ENCODE measurements at places on chromosomes 6 and 20.

GRCh38 chr6:44039839-44040350 lies 87.4 kb downstream of the MRPL14 start:
- DNase-seq, result no peak

GRCh38 chr6:11275598-11275997 lies 43.1 kb upstream of the NEDD9 start:
- peak; percentile 33 for DNase-seq

DNA sequence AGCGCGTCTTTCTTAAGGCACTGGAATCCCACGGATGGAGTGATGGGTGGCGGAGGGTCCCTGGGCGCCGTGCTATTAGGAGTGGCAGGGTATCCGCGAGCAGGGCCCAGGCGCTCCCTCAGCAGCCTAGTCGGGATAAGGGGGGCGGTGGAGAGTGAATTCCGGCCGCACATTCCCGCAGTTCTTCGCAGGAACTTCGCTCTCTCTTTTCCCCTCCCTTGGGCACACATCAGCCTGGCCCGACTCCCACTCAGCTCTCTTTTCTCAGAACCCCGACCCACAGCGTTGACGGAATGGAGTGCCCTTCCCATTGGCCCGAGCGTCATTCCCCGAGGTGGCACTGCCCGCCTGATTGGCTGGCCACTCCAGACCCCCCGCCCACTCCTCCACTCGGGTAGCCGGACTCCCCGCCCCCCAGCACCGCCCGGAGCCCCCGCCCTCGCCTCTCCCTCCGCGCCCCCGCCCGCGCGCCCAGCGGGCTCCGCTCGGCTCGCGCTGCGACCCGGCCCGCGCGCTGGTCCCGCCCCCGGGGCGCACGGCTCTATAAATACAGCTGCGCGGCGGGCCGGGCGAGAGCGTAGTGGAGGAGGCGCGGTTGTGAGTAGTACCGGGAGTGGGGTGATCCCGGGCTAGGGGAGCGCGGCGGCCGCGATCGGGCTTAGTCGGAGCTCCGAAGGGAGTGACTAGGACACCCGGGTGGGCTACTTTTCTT lies at the start of gene ID4:
Gene ID4, plus strand, starts transcription at position 572 of the 712 bp plus-strand sequence. CDS start 385 bp downstream, outside the sequence.
- no peak for DNase-seq

- no peak for DNase-seq
These were observed 35.0 kb upstream of the DSE start for GRCh38 chr6:116335612-116336215.

DNA sequence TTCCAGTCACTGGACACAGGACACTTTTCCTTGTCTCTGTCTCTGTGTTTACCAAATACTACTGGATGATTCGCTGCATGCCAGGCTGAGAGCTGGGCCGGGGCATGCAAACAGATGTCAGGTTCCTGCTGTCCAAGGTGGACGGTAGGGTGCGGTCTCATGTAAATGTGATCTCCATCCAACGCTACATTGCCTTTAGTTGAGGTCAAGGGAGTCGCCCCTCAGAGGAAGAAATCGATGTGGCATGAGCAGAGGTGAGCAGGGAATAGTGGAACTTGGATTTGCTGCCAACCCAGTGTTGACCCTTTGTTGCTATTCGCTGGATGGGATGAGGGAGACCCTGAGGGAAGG lies 9.8 kb upstream of the TOX2 start:
- DNase-seq, result no peak

- DNase-seq, result no peak
These were observed 256.8 kb downstream of the PHACTR1 start for GRCh38 chr6:12973386-12973785.

- no peak for DNase-seq
These were observed 70.3 kb downstream of the FAM83B start for GRCh38 chr6:54916858-54917257.

DNA sequence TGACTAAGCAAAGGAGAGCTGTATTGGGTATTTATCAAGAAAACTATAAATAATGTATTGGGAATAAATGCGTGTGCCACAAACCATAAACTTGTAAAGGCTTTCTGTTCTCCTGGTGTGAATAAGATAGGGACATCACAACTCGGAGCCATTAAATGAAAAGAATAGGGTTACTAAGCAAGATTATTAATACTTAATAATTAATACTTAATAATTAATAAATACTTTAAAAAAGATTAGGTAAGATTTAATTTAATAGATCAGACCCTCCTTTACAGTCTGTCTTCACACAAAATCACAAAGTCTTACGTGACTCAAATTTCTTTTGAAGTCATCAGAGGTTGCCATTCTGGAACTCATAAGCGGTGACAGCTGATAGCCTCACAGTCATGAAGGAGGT lies 648.9 kb downstream of the PRKN start:
- no peak for DNase-seq

- no peak for DNase-seq
These were observed 6.1 kb downstream of the NINL start for GRCh38 chr20:25579081-25579770.

DNA sequence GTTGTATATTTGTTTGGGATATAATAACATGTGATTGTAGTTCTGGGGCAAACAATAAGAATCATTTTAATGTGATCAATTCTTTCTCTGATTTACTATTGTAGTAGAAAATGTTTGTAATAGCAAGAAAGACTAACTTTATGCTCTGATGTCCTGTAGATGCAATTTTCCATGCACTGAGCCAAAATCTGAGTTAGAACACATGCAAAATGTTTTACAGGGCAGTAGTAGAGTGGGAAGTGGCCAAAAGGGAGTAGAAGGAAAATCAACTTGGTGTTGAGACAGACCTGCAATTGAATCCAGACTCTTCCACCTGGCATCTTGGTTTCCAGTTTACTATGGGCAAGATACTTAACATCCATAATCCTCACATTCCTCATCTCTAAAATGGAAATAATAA lies 93.5 kb upstream of the BMP5 start:
- no peak for DNase-seq

DNA sequence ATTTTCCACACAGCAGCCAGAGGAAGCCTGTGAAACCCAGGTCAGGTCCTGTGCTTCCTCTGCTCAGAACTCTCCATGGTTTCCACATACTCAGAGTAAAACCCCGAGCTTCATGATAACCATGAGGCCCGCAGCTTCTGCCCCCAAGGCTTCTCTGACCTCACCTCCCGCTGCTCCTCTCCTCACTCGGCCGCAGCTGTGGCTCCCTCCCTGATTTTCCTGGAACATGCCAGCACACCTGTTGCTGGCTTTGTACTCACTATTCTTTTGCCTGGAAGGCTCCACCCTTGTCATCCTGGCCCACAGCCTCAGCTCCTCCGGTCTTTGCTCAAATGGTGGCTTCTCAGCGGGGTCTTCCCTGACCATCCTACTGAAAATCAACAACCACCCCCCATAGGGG lies 341.7 kb downstream of the PREX1 start:
- DNase-seq, result no peak

GRCh38 chr6:43828711-43829110 lies 58.7 kb downstream of the VEGFA start:
- DNase-seq, result no peak

DNA sequence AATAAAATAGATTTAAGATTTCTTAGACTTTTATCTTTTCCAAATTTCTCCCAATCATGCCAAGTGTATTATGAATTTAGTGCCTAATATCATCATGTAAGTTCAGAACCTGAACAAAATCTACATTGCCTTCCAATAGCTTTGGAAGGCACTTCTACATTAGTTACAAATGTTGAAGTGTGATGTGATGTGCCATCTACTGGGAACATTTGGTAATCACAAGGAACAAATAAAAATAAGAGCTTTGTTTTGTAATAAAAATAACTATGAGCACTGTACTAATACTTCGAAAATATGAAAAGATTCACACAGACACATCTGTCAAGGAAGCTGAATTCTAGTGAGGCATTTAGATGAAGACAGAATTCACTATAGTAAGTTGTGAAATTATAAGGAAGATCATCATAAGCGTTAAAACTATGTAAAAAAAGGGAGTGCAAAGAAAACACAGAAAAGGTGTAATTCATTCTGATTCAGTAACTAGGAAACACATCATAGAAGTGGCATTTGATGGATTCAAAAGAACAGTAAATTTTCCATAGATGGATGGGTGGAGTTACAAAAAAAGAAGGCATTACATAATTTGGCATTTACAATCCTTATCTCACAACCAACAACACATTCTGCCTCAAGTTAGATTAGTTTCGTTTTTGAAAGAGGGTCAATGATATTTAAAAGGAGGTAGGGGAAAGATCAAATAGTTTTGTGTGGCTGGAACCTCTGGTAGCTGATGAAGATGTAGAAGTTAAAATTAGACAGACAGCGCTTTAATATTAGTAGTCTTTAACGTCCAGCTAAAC lies 161.0 kb downstream of the ASCC3 start:
- no peak for DNase-seq

DNA sequence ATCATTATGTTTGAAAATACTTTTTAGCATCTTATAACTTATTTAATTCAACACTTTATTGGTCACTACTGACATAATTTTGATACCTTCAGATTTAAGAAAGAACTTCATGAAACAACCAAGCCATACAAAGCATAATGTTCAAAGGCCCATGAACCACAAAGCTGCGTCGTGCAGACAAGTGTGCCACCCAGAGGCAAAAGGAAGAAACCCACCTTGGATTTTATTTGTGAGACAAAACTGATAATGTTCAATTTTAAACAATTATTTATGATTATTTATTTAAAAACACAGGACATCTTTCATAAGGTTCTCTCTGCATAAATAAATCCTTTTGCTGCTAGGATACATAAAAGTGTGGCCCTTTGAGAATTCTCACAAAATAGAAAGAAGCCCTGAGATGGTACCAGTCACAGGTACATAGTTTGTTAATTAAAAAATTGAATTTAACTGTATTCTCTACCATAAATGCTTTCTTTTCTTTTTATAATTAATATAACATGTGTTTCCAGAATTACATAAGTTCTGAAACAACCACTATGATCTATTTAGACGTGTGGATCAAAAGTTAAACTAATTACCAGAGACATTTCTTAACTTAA lies 143.7 kb downstream of the RALGAPA2 start:
- DNase-seq, result peak; percentile 9

DNA sequence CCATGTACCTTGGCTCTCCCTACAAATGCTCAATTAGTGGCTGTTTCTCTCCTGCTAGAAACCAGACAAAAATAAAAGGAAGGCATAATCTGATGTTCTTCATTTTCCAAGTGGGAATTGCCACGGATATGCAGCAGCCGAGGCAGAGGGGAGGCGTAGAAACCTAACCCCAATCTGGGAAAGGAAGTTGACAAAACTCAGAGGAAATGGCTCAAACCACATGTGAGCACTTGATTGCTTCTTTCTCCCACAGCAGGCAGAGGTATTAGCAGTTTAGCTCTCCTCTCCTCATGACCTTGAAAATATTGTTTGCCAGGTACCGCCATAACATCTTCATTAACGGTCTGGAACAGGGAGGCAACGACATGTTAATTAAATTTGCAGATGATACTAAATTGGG lies 3.8 kb upstream of the MLN start:
- no peak for DNase-seq

GRCh38 chr6:149422581-149422980 lies 22.5 kb downstream of the SUMO4 start:
- no peak for DNase-seq

DNA sequence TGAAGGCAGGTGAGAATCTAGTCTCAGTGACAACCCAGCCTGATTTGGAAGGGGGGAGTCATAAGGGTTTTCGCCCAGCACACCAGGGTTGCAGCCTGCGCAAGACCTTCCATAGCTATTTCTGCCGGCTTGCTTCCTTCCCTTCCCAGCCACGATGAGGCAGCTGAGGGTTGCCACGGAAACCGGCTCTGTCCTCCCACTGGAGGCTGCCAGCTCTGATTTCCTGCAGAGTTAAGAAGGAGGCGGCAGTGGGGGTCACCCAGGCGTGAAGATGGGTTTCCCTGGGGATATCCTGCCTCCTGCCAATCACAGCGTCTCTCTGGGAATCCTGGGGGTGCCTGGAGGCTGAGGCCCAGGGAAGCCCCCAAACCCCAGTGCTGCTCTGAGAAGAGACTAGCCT lies 23.1 kb upstream of the KCNB1 start:
- DNase-seq, result no peak

DNA sequence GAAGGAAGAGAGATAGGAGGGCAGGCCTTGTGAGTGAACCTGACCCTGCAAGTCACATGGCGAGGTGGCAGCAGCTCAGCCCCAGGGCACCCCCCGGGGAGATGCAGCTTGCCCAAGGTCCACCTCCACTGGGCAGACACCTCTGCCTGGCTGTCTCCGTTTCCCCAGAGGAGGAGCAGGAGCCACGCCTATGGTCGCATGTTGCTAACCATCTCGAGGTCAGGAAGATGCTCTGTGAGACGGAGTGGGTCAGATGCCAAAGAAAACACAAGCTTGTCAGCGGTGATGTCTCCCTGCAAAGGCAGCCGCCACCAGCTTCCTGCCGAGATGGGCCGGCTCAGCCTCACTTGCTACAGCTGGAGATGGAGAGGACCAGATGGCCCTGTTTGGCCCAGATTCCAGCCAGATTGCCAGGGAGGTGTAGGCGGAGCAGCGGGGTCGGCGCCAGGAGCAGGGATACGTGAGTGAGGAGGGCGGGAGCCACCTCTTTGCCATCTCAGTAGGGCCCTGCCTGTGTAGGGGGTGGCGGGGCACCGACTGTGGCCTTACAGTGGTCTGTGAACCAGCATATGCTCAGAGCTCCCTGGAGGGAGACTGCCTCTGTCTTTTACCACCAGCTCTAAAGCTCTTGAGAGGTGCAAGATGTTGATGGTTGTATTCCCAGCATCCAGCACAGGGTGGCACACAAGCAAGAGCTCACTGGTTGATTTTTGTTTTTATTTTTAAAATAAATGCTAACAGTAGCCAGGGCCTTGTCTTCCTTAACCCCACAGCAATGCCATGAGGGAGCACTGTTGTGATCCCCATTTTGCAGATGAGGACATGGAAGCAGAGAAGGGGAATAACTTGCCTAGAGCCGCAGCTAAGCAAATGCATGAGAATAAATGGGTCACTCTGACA lies 42.9 kb upstream of the FAM83D start:
- no peak for DNase-seq

GRCh38 chr20:25453035-25453810 lies 45.8 kb downstream of the GINS1 start:
- DNase-seq, result no peak

DNA sequence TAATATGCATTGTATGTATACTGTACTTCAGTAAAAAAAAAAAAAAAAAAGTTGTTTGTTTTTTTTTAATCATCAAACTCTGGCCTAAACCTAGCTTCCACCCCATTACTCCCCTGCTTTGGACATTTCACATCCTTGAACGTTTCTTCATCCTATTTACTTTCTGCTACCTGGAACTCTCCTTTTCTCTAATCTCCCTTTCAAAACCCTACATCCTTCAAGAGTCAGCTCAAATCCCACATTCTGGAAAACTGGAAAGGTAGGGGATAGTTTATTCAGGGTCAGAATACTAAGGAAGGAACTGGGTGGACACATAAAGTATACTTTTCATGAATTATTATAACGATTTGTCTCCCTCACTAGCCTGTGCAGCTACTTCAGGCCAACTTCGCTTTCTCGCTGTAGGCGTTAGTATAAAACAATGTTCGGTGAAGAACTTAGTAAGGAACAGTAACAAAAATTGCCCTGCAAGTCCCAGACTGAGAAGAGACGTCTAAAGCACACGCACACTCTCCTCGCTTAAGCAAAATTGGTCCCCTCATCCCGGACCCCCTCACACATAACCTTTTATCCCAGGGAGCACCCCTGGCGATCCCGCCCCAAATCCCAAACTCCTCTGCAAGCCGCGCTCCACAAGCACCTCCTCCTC lies 775 bp downstream of the PIGU start:
- no peak for DNase-seq
